ENCODE measurements at places on chromosomes 2 and 18. TPM values are rescaled to one million over a fixed set of nuclear protein-coding genes. Genes with fewer than 3 reads are reported as not detected.

ITSN2 gene
- 23.1 TPM for polyA plus RNA-seq

HOXD12 gene
- not detected for polyA plus RNA-seq

MCM6 gene
- 36.0 TPM for polyA plus RNA-seq

MC5R gene
- not detected for polyA plus RNA-seq

DNA sequence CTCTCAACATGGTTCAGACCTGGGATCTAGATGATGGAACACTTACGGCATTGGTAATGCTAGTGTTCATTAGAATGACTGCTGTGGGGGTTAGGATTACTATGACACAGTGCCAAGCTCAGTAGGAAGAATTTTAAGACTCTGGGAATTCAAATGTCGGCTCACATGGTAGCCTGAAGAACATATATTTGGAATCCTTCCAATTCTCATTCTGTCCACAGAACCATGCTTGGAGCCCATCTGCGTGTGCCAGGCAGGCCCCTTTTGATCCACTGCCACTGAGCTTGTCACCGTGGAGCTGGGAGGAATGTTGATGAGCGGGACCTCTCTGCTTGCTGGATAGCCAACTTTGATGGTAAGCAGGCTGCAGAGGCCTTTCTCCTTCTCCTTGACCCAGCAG is 322.0 kb upstream of the SOX11 start:
- H3K4me3 ChIP-seq, result no peak overlapping the region
- no peaks in the 10 kb centered on the region for H3K4me1 ChIP-seq
- no peak overlapping the region for H3K27ac ChIP-seq
- H3K36me3 ChIP-seq, result no peaks in the 10 kb centered on the region

- no peaks in the 10 kb centered on the region for H3K36me3 ChIP-seq
- H3K27ac ChIP-seq, result no peak overlapping the region
- DNase-seq, result peak; percentile 80
- no peak overlapping the region for H3K4me3 ChIP-seq
- peaks cover 18% of the 10 kb centered on the region for H3K4me1 ChIP-seq
These were observed 168.6 kb downstream of the ETAA1 start for GRCh38 chr2:67565761-67566160.

DNA sequence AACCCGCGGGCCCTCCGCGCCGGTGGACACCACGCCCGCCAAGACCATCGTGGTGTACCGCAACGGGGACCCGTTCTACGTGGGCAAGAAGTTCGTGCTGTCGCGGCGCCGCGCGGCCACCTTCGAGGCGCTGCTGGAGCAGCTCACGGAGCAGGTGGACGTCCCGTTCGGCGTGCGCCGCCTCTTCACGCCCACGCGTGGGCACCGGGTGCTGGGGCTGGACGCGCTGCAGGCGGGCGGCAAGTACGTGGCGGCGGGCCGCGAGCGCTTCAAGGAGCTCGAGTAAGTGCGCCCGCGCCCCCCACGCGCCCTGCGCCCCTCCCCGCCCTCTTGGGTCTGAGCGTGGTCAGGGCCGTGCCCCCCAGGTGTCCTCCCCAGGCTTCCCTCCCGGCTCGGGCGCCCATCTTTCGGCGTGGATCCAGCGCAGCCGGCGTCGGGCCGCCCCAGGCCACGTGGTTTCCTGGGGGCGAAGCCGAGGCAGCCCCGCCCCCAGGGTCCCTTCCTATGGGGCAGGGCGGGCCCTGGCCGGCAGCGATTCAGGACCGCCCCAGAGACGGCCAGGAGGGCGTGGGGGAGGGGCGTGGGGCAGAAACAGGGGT is 481 bp downstream of the DCDC2C start:
- no peak for DNase-seq
- H3K36me3 ChIP-seq, result no peaks in the 10 kb centered on the region
- no peaks in the 10 kb centered on the region for H3K27me3 ChIP-seq
- H3K4me3 ChIP-seq, result no peak overlapping the region

GRCh38 chr2:218432676-218433365 is 13.9 kb downstream of the VIL1 start:
- no peak overlapping the region for H3K27ac ChIP-seq
- H3K27me3 ChIP-seq, result peaks cover 9% of the 10 kb centered on the region
- no peaks in the 10 kb centered on the region for H3K4me1 ChIP-seq
- H3K36me3 ChIP-seq, result no peaks in the 10 kb centered on the region
- no peak for DNase-seq

DNA sequence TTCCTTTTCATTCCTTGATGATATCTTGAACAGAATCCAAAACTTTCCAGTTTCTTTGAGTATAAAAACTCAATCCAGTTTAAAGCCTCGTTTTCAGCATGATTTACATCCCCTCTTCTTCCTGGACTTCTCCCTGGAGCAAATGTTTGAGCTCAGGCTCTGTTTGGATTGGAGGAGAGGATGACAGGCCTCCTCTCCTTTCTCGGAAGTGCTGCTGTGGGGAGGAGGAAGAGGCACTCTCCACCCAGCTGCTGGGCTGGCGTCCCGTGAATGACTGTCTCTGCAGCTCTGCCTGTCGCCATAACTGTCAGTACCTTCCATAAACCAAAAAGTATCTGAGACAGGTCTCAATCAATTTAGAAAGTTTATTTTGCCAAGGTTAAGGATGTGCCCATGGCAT is 238.2 kb upstream of the AGAP1 start:
- DNase-seq, result no peak
- no peak overlapping the region for H3K4me3 ChIP-seq
- H3K27ac ChIP-seq, result no peak overlapping the region
- no peaks in the 10 kb centered on the region for H3K36me3 ChIP-seq
- H3K27me3 ChIP-seq, result no peaks in the 10 kb centered on the region

DNA sequence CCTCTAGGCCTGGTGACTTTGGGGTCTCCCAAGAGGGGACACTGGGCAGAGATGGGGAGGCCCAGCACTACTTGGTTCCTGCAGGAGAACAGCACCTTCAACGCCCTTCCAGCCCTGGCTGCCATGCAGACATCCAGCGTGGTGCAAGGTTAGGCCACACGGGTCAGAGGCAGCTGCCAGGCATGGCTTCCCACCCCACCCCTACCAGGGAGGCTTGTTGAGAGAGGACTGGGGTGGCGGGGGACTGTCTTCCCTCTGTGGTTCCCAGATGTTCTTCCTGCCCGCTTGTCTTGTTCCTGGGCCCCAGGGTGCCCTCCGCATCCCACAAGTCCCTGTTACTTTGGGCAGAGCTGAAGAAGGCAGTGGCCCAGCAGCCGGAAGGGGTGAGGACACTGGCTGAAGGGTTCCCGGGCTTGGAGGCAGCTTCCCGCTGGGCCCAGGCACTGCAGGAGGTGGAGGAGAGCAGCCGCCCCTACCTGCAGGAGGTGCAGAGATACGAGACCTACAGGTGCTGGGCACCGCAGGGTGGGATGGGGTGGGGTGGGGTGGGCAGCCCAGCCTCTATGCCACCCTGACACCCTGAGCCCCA is 4.5 kb downstream of the PROM2 start:
- no peaks in the 10 kb centered on the region for H3K27me3 ChIP-seq
- no peak for DNase-seq
- H3K36me3 ChIP-seq, result no peaks in the 10 kb centered on the region

GRCh38 chr18:28044036-28044435 is 132.9 kb downstream of the CDH2 start:
- no peak overlapping the region for H3K27ac ChIP-seq
- no peaks in the 10 kb centered on the region for H3K4me1 ChIP-seq
- no peak for DNase-seq
- H3K27me3 ChIP-seq, result no peaks in the 10 kb centered on the region
- no peaks in the 10 kb centered on the region for H3K36me3 ChIP-seq
- H3K4me3 ChIP-seq, result no peak overlapping the region

DNA sequence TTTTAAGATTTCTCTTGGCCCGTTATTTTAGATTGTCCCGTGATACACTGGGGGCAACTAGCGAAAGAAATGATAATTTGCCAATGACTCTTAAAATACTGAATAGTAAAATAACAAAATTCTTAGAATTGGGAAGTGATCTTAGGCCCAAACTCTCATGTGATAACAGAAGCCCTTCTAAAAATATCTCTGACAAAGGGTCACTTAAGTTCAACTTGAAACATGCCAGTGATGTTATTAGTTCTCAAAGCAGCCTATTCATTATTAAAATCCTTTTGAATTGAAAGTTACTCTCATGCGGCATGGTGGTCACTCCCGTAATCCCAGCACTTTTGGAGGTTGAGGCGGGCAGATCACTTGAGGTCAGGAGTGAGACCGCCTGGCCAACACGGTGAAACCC is 920.9 kb downstream of the NRXN1 start:
- no peak overlapping the region for H3K27ac ChIP-seq
- no peaks in the 10 kb centered on the region for H3K4me1 ChIP-seq
- no peak for DNase-seq
- no peak overlapping the region for H3K4me3 ChIP-seq
- no peaks in the 10 kb centered on the region for H3K27me3 ChIP-seq
- H3K36me3 ChIP-seq, result no peaks in the 10 kb centered on the region

GRCh38 chr2:226895579-226895978 is 59.7 kb downstream of the RHBDD1 start:
- H3K27me3 ChIP-seq, result no peaks in the 10 kb centered on the region
- DNase-seq, result no peak
- peaks cover 12% of the 10 kb centered on the region for H3K4me1 ChIP-seq

DNA sequence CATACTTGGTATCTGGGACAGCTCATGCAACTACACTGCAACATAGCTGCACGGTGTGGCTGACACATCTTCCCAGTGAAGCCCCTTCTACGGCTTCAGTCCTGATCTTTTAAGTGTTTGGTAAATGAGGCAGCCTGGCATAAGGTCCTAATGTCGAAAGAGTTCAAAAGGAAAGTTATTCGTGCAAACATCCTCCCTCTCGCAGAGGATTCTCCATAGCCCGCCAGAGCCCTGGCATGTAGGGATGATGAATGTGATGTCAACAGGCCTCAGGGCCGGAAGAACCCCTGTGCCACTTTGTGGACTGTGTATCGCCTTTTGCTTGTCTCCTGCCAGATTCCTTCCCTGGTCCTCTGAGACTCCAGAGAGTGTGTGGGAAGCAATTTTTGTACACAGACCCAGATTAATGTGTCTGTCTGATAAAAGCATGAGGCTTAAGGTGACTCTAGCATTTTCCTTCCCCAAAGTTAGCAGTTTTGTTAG is 88.5 kb downstream of the SOCS6 start:
- H3K4me3 ChIP-seq, result no peak overlapping the region
- peaks cover 28% of the 10 kb centered on the region for H3K4me1 ChIP-seq
- H3K27ac ChIP-seq, result peak overlapping the region; percentile 11
- H3K27me3 ChIP-seq, result no peaks in the 10 kb centered on the region

GRCh38 chr18:25661831-25662230 is 309.9 kb upstream of the ZNF521 start:
- no peak overlapping the region for H3K27ac ChIP-seq
- no peaks in the 10 kb centered on the region for H3K36me3 ChIP-seq
- peaks cover 2% of the 10 kb centered on the region for H3K4me1 ChIP-seq
- no peaks in the 10 kb centered on the region for H3K27me3 ChIP-seq
- no peak overlapping the region for H3K4me3 ChIP-seq

DNA sequence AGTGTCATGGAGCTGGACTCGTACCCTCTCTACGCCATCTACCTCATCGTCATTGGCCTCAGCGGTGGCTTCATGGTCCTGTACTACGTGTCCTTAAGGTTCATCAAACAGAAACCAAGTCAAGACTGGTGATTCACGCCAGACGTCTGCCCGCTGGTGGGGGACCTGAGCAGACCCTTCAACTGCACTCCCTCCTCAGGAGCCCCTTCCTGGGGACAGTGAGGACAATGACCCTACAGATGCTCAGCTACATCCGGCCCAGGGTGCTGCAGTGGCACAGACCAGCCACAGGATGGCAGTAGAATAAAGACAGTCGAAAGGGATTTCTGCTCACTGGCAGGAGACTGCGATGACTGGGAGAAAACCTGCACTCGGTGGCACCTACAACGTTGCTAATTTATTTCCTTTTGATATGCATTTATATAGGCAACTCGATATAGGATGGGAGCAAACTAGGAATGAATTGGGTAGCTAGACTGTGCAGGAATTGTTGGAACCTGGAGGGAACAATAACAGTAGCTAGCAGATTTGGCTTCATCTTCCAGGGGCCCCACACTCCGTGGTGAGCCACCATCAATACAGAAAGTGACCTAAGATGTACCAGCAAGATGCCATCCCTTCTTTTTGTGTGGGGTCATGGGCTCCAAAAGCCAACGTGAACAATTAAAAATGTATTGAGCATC is 39.2 kb downstream of the ABCG8 start:
- peak; percentile 65 for DNase-seq
- no peak overlapping the region for H3K27ac ChIP-seq
- peaks cover 7% of the 10 kb centered on the region for H3K27me3 ChIP-seq
- peaks cover 6% of the 10 kb centered on the region for H3K4me1 ChIP-seq
- no peaks in the 10 kb centered on the region for H3K36me3 ChIP-seq

- no peaks in the 10 kb centered on the region for H3K27me3 ChIP-seq
- H3K36me3 ChIP-seq, result peaks cover 13% of the 10 kb centered on the region
- peak overlapping the region; percentile 97 for H3K27ac ChIP-seq
- H3K4me1 ChIP-seq, result no peaks in the 10 kb centered on the region
- H3K4me3 ChIP-seq, result peak overlapping the region; percentile 67
- DNase-seq, result no peak
These were observed 8.5 kb downstream of the MEIS1 start for GRCh38 chr2:66443186-66443978.

DNA sequence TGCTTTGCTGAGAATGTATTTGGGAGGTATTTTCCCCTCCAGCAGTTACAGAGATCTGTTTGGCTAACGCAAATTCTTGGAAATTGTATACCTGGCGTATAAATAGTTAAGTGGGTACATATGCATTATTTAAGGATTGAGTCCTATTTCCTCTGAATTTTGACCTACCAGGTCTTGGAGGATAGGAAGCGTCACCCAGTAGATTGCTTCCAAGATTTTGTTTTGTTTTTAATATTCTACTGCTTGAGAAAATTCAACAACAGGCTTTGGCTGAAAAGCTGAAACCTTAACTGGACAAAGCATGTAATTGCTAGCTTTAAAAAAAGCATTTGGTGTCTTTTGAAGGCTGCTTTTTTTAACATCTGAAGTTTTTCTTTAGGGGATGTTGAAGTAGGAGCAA is 150.1 kb downstream of the WDSUB1 start:
- no peak overlapping the region for H3K4me3 ChIP-seq
- H3K27ac ChIP-seq, result peak overlapping the region; percentile 77
- DNase-seq, result no peak
- H3K4me1 ChIP-seq, result peaks cover 31% of the 10 kb centered on the region

DNA sequence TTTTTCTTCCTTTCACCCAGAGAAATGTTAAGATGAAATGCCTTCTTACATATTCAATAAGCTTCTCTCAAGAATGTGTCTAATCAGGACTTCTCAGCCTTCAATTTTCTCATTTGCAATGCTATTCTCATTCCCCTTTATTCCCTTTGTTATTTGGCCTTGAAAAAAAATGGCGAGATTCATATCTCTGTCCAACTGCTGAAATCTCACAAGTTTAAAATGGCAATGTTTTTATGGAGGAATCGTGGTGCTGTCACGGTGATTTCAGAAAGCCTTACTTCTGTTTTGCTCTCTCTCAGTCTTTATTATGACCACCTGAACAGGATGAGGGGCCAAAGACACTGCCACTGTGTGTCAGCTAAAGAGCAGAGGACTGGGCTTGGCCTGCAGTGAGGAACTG is 928.5 kb downstream of the DCC start:
- no peaks in the 10 kb centered on the region for H3K36me3 ChIP-seq
- H3K4me1 ChIP-seq, result no peaks in the 10 kb centered on the region
- H3K27me3 ChIP-seq, result no peaks in the 10 kb centered on the region
- DNase-seq, result no peak
- no peak overlapping the region for H3K4me3 ChIP-seq
- no peak overlapping the region for H3K27ac ChIP-seq
